ENCODE measurements at places on chromosomes 7 and 10.

DNA sequence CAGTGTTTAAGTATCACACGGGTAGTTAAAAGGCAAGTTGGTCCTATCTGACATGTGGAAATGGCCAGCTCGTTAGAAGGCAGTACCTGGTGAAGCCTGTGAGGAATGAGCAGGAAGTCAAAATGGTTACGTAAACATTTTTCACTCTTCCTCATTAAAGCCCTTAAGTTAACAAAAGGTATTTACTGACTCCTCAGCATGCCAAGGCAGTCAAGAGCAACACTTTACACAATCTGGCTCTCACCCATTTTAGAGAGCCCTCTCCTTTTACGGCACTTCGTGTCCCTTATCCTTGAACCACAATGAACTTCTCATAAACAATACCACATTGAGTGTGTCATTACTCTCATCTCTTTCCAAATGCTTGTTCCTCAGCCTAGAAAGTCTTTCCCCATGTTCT, 11.0 kb upstream of the RSBN1L start:
- DNase-seq = no peak

DNA sequence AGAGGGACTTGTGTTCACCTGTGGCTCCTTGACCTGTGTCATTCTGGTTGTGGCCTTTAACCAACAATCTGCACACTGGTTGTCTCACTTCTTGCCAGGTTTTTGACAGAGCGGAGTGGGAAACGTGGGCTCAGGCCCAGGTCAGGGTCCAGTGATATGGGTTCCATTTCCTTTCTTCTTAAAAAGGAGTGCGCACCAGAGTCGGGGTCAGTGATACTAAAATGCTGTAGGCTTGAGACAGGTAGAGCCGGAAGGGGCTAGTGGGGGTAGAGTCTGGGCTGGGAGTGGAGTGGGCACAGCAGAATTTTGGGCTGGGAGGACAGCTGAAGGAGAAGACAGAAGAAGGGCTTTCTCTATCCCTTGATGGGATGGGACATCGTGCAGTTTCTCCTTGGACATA, 61.2 kb downstream of the SH2D4B start:
- DNase-seq = no peak

- DNase-seq = no peak
Measured at GRCh38 chr10:114100848-114101741, 57.4 kb downstream of the ADRB1 start.

- DNase-seq = no peak
Measured at GRCh38 chr10:118669020-118669791, 73.8 kb upstream of the PRLHR start.

DNA sequence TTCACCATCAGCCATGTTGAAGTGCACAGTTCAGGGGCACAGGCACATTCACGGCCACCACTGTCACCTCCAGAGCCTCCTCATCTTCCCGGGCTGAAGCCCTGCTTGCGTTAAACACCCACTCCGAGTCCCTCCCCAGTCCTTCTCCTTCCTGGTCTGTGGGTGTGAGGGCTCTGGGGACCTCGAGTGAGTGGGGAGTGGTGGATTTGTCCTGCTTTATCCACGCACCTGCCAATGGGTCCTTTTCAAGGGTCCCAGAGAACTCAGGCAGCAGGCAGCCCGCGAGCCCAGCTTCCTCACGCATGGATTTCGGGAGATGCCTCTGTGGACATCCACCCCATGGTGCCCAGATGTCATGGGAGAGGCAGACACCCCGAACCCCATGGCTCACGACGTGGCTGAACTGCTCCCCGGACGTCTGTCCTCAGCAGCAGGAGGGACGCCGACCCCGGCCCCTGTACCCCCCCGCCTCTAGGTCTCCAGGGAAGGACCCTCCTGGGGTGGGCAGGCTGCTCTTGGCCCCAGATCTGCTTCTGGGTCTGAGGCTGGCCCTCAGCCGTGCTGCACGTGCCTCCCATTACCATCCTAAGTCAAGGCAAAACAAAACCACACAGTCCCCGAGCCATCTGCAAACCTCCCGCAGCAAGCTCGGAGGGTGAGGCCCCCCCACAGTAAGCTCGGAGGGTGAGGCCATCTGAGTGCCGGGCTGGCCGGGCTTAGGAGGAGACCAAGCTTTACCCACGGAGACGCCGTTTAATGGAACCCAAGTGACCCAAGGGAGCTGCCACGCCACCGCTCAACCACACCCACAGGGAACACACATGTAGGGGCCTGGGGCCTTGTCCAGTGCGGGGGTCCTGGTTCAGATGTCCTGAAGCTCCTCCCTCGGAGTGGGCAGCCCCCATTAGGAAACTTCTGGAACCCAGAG, 9.0 kb downstream of the CYP2W1 start:
- DNase-seq = no peak

DNA sequence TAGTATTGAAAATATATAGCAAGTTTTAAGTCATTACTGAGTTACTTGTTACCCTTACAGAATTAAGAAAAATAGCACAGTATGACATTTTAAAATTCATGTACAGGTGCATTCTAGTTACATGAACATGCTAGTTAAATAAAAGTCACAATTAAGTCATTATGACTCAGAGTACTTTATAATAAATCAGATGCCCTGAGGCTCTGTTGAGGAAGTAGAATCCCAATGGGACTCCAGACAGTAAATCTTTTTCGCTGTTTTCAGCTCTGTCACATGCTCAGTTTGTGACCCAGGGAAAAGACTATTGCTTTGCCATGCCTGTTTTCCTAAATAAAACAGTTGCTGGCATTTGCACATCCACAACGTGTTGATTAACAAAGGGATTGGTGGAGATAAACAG, 21.0 kb downstream of the NUDT13 start:
- no peak for DNase-seq

GRCh38 chr7:77954773-77955555, 156.4 kb downstream of the PHTF2 start:
- DNase-seq = no peak

DNA sequence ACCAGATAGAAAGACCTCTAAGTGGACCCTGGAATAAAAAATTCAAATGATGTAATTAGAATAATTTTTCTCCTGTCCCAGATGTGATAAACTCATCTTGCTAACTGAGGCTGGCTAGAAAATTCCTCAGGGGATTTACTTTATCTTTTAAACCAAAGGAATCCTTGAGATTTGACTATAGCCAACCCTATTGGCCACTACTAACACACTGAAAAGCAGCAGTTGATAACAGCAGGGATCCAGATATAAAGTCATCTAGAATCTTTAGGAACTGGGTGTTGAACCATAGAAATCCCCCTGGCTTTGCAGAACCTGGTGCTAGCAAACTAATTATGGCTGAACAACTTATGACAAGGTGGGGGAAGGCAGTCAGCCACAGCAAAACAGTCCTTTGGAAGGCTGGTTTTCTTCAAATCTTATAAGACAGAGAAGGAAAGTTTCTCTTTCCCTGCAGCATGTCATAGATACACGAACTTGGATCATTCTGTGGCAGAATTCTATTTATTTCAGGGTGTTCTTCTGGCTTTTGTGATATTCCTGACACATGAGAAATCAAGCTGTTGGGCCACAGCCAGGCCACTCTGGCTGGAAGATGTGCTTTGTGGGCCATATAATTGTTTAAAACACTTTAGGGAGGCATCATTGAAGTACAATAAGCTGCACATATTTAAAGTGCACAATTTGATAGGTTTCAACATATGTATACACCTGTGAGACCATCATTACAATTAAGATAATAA, 643.6 kb downstream of the SORCS3 start:
- no peak for DNase-seq

GRCh38 chr7:126411821-126412383, 840.8 kb downstream of the GRM8 start:
- DNase-seq = no peak

DNA sequence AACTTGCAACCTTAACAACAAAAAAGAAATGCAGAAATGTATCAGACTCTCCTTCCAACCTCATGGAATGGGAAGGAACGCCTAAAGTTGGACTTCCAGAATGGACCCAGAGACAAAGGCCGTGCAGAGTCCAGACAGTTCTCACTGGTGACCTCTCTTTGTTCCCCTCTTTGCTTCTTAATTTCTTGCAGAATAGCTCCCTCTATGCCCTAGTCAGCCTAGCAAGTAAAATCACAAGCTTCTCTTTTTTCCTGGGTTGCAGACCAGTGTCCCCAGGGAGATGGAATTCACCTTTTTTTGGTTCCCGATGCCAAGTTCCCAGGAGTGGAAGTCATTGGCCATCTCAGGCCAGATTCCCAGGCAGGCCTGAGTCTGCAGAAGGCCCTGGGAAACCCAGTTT, 278.0 kb downstream of the CCSER2 start:
- DNase-seq = no peak

- DNase-seq = no peak
Measured at GRCh38 chr10:19947656-19948055, 131.4 kb downstream of the PLXDC2 start.

- DNase-seq = no peak
Measured at GRCh38 chr10:72316748-72317435, 37.8 kb downstream of the DNAJB12 start.

- no peak for DNase-seq
Measured at GRCh38 chr10:120455004-120455403, 2.0 kb upstream of the PLPP4 start.

DNA sequence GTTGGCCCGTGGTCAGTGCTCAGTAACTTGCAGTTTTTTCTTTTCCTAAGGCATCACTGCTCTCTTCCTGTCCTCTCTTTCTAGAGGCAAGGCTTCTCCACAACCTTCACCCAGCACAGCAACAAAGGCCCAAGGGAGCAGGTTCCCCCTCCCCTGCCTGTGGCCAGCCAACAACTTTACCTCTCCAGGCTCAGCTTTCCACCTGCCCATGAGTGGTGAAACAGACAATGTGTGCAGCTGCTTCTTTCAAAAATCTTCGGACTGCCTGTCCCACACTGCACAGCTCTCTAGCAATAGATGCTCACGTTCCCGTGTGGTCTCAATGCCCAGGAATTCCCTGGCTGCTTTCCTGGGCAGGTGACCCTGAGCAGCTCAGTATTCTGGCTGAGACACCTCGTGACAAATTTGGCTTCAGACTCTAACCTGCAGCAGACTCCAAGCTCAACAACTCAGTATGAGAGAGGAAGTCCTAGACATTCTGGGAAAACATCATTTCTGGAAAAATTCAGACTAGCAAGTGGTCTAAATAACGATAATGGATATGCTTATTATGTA, 28.9 kb upstream of the TMEM72 start:
- DNase-seq = no peak

- DNase-seq = no peak
Measured at GRCh38 chr10:113893570-113893969, 39.1 kb downstream of the NHLRC2 start.

DNA sequence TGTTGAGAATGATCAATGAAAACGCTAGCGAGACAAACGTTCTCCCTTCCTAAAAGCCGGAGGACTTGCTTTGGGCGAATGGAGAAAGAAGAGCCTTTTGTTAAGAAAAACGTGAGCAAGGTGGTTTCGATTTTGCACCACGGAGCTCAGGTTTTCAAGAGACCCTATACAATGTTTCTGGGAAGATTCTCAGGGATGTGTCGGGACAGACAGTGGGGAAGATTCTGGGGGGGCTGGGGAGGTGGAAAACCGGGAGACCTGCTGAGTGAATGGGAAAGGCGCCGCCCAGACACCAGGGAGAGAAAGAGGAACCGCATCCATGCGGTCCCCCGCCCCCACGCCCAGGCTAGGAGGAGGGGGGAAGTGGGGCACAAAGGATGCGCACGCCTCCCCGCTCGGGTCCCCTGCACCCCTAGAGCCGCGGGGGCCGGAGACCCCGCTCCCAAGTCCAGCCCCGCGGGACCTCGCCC, 745 bp downstream of the YWHAG start:
- peak; percentile 47 for DNase-seq

DNA sequence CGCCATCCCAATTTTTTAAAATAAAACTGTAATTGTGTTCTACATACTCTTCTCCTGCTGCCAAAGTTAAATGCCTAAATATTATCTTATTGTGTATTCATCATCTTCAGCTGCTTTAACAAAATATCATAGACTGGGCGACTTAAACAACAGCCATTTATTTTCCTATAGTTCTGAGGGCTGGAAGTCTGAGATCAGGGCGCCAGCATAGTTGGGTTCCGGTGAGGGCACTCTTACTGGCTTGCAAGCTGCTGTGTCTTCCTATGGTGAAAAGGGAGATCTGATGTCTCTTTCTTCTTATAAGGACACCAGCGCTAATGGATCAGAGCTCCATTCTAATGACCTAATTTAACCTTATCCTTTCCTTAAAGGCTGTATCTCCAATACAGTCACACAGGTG, 30.4 kb downstream of the CSTF2T start:
- DNase-seq = no peak

GRCh38 chr10:78184851-78185692, 151.4 kb downstream of the RPS24 start:
- no peak for DNase-seq

GRCh38 chr10:82914655-82915136, 1039.7 kb downstream of the NRG3 start:
- DNase-seq = no peak

GRCh38 chr7:151927011-151927410, 29.2 kb upstream of the GALNTL5 start:
- DNase-seq = no peak

GRCh38 chr10:132699411-132700155, 86.4 kb downstream of the NKX6-2 start:
- DNase-seq = no peak
